ENCODE measurements at places on chromosomes 5 and 9.

GRCh38 chr5:135341696-135342550 is 57.1 kb downstream of the MACROH2A1 start:
- DNase-seq = no peak

DNA sequence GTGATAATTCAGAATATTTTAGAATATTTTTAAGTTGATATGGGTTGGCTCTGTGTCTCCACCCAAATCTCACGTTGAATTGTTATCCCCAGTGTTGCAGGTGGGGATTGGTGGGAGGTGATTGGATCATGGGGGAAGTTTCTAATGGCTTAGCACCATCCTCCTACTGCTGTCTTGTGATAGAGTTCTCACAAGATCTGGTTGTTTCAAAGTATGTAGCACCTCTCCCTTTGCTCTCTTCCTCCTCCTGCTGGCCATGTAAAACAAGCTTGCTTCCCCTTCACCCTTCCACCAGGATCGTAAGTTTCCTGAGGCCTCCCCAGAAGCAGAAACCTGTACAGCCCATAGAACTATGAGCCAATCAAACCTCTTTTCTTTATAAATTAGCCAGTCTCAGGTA is 214.6 kb upstream of the C9orf72 start:
- DNase-seq = no peak

DNA sequence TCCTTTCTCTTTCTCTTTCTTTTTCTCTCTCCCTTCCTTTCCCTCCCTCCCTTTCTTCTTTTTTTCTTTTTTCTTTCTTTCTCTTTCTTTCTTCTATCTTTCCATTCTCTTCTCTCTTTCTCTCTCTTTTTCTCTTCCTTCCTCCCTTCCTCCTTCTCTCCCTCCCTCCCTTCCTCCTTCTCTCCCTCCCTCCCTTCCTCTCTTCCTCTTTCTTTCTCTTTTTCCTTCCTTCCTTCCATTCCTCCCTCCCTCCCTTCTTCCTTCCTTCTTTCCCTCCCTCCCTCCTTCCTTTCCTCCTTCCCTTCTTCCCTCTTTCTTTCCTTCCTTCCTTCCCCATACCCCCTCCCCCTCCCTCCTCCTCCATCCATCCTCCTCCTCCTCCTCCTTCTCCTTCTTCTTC is 243.3 kb upstream of the CTNND2 start:
- DNase-seq = no peak

- DNase-seq = no peak
Observed at GRCh38 chr9:72160446-72161123, 11.3 kb downstream of the GDA start.

- DNase-seq = no peak
Observed at GRCh38 chr5:172445866-172446265, 8.5 kb downstream of the SH3PXD2B start.

- DNase-seq = no peak
Observed at GRCh38 chr9:78221425-78221824, 14.4 kb upstream of the CEP78 start.

DNA sequence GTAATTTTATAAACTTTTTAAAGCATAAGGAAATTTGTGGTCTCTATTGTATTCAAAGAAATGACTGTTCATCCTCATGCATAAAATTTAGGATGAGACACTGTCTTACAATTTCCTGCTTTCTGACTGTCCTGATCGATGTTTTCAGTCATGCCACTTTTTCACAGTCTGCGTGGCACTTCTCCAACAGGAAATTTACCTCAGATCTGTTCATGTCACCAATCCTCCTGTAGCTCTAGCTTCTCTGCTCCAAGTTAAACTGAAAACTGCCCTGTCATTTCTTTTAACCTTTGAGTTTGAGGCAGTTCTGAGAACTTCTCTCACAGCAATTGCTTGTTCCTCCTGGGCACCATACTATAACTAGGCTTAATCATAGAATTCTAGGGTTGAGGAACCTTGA is 455.1 kb downstream of the EFNA5 start:
- no peak for DNase-seq

- DNase-seq = no peak
Observed at GRCh38 chr9:81826517-81826906, 101.7 kb upstream of the SPATA31D4 start.

DNA sequence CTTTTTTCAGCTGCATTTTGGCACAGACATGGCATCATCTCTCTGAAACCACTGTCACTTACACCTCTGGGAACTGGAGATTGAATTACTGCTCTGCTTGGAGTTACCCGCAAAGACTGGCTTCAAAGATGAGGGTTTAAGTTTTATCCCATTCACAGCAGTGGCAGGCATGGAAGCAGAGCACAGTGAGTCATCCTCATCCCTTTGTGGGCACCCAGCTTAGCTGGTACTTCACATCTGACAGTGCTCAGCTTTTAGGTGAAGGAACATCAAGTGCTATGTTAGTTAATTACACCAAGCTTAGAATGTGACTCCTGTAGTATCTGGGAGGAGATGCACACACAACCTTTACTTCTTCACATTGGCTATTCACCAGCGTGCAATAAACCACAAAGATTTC is 24.8 kb upstream of the ALDH1A1 start:
- no peak for DNase-seq

DNA sequence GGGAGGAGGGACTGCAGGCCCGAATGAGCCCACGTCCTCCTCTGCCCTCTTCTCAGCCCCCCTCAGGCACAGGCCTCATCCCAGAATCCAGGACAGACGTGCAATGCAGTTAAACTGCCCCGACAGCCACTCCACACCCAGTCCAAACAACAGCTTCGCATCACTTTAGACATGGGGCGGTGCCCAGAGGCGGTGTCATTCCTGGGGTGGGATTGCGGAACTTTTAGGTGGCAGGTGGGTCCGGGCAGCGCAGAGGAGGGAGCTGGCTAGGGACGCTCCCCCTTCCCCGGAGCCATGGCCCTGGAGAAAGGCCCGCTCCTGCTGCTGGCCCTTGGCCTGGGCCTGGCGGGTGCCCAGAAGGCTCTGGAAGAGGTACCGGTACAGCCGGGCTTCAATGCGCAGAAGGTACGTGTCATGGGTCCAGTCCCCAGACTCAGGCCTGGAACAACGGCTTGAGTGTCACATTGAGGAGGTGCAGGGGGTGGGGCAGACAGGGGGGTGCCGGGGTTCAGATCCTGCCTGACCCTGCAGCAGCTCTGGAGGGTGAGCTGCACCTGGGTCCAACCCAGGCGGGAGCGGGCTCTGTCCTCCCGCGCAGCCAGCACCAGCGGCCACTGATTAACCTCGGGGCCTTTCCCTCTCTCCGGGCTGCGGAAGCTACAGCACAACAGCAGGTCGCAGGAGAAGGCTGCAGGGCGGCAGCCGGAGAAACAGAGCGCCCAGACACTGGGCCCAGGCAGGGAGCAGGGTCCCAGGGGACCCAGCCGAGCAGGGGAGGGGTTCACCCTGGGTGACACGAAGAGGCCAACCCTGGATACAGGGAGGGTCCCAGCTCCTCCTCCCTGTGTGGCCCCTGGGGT is 25.2 kb downstream of the GLT6D1 start:
- DNase-seq = no peak

DNA sequence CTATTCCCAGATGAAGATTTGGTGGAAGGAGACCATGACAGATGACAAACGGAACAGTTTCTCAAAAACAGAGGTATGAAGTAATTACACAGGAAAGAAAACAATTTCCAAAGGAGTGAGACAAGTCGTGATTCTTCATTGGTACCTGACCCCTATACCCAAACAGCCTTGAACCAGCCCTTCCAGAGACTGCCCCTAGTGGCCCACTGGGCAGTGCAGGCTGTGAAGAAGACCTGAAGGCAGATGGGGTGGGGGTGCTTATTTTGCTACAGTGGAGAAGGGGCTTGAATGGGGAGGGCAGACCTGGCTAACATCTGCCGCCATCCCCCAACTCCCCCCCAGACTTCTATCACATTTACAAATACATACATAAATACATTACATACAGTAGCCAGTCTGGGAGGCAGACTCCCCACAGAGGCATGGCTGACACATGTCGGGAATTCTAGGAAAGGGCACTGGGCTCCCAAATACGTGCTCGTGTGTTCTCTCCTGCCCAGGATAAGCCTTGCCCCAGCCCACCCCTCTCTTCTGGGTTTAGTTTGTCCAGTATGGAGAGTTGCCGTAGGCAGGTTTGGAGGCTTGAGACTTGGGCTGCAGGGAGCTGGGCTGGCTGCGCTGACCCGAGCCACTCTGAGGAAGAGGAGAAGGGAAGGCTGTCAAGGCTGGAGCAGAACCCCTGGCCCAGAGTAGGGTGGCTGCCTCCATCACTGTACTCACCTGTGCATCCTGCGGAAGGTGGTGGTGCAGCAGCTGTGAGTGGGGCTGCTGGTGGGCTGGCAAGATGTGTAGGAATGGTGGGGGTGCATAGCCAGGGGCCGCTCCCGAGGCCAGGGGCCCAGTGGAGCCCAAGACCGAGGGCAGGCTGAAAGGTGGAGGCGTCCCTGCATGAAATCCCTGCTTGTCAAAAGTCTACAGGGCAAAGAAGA is 105.3 kb downstream of the UBE2R2 start:
- no peak for DNase-seq

DNA sequence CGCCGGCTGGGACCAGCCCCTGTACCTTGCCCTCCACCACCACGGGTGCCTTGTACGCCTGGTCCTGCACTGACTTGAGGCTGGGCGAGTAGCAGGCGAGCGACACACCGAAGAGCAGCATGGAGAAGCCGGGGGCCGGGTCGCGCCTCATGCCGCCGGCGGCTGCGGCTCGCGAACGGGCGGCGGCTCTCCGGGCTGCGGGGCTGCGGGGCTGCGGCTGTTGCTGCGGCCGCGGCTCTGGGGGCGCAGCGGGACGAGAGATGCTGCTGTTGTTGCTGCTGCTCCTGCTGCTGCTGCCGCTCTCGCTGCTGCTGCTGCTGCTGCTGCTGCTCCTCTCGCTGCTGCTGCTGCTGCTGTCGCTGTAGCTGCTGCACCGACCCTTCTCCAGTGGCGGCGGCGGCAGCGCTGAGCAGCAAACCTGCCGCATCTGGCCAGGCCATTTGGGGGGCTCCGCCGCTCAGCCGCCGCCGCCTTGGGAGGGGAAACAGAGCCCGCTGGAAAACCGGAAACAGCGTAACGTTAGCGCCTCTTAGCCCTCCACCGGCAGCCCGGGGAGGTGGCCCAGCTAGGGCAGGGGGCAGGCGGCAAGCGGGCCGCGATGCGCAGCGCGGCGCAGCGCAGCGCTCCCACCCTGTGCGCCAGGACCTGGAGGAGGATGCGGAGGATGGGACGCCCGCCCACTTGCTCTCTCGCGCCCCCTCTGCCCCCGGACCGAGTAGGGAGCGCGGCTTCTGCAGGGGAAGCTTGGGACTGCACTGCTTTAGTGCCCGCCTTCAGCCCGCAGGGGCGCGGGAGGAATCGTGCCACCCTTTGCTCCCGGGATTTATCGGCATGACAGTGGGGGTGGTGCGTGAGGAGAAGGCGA is at the start of gene NRG2:
Gene NRG2 (minus strand): TSS at position 657 of the 865 bp plus-strand sequence.
- peak; percentile 69 for DNase-seq

GRCh38 chr5:60811105-60811504 is 33.0 kb downstream of the ELOVL7 start:
- DNase-seq = no peak

DNA sequence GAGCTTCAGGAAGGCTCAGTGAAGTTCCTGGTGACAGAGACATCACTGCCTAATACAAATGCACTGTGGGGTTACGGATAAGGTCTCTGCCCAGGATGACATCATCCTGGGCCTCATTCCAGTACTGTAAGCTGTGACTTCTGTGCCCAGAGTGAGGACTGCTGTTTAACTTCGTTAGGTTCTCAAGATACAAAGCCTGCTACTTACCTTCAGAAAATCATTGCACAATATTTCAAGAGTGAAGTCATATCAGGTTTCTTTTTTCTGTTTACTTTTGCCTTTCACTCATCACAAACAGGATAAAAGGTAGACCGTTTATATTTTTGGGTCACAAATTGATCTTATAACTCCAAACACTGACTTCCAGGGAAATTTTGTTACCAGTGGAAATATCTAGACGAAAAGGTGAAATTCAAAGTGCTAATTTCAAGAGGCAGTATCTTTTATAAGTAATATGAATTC is 241.2 kb downstream of the PIK3R1 start:
- no peak for DNase-seq

DNA sequence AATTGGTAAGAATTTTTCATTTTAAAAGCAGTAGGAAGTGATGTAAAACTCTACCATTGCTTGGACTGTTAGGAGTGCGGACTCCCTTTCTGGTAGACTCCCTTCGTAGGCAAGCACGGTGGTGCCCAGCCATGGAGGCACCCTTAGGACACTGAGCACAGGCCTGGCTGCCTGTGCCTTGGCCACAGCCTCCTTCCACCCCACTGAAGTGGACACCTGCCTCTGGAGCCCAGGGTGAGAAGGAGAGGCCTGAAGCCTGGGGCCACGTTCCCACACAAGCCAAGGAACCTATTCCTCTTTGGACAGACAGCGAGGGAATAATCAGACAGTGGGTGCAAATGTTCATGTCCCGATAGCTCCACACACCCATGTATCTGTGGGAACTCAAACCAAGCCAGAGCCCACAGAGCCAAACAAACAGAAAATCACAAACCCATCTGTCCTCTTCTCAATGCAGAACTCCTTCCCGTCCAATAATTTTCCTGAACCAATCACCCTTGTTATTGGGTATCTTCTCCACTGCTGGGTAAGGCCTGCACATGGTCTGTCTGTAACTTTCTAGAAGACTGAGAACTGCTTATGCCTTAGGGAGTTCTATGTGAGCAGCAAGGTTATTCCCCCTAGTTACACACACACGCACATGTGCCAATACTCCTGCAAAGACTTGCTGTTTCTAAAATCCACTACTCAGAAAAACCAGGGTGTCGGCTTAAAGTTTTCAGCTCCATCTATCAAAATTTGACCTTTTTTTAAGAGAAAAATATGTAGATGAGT is 45.2 kb downstream of the UBE2QL1 start:
- DNase-seq = no peak

- DNase-seq = no peak
Observed at GRCh38 chr5:180366326-180366725, 13.2 kb upstream of the GFPT2 start.

DNA sequence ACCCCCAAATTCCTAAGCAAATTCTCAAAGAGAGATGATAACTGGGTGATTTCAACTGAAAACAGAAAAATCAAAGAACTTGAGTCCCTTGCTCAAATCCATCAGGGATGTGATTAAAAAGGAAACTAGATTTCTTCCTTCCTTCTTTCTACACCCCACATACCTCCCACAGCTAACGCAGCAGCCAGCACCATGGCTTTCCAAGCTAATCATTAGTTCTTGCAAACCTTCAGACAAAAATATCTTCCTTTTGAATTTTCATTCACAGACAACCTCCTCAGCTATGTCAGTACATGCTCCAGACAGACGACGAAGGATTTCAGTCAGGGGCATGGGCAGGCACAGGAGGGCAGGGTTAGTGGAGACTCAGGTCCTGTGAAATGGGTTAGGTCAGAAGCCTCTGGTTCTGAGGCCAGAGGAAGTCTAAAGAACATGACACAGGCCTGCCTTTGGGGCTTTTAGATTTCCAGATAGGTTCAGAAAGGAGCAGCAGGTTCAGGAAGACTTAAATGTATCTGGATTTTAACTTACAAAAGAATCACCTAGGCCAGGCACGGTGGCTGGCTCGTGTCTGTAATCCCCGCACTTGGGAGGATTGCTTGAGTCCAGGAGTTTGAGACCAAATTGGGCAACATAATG is 173.7 kb upstream of the NFIB start:
- no peak for DNase-seq

DNA sequence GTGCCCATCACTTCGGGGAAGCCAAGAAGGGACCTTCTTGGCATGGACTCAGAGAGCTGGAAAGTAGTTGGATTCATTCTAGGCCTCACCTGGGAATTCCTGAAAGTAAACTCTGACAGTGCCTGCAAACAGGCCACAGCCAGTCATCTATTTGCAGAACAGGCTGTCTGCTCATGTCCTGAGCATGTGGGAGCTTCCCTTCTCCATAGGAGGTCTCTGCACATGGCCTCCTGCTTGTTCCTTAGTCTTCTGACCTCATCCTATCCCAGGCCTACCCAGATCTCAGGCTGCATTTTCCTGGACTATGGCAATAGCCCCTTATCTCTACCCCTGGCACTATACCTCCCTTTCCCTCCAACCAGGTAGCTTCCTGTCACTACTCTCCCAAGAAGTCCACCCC is 67.2 kb upstream of the FSTL4 start:
- DNase-seq = no peak
